CD4-positive, alpha-beta T cell treated with Interferon alpha-2 for 1 hour (primary cell): ENCODE measurements at places on chromosomes 16 and 17.

DNA sequence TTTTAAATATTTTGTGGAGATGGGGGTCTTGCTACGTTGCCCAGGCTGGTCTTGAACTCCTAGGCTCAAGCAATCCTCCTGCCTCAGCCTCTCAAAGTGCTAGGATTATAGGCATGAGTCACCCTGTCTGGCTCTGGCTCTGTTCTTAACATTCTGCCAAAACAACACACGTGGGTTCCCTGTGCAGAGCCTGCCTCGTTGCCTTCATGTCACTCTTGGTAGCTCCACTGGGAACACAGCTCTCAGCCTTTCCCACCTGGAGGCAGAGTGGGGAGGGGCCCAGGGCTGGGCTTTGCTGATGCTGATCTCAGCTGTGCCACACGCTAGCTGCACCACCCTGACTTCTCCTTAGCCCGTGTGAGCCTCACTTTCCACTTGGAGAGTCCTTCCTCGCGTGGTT lies 19.3 kb downstream of the CRISPLD2 start:
- DNase-seq, result no peak

DNA sequence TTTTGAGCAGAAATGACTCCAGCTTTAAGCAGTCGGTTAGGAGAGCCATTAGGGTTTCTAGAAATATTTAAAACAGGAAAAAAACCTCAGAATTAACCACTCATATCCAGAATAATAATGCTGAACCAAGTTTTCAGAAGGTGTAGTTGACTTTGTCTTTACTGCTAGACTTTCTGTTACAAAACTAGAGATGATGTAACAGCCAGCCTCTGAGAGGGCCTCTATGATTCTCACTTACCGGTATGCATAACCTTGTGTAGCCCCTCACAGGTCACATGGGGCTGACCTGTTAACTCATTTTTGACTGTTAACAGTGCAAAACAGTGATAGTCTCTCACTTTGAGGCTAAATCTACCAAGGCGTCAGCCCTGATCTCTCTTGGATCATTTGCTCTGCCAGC lies 74.3 kb downstream of the TEX14 start:
- no peak for DNase-seq

GRCh38 chr17:42378959-42379594 lies 9.2 kb downstream of the STAT3 start:
- DNase-seq, result no peak

DNA sequence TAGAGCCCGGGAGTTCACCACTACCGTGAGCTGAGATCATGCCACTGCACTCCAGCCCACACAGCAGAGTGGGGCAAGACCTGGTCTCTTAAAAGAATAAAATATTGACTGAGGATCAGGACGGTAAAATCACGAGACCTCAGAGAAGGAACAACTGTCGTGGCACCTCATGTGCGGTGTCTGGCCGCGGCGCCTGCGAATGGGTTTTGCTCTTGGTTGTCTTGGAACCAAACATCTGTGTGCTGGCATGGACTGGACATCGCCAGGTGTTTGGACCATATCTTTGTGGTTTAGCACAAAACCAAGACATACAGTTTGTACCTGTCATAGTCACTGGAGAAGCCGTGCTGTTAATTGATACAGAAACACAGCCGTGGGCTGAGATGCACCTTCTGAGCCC lies 212.9 kb upstream of the CHMP6 start:
- no peak for DNase-seq
